Adrenal gland (tissue), 19 donors: ENCODE measurements at places on chromosomes 5 and 9. TPM values are rescaled to one million over a fixed set of nuclear protein-coding genes. Genes with fewer than 3 reads are reported as not detected.

Gene SPAG8
- total RNA-seq, result 3.4 TPM

DNA sequence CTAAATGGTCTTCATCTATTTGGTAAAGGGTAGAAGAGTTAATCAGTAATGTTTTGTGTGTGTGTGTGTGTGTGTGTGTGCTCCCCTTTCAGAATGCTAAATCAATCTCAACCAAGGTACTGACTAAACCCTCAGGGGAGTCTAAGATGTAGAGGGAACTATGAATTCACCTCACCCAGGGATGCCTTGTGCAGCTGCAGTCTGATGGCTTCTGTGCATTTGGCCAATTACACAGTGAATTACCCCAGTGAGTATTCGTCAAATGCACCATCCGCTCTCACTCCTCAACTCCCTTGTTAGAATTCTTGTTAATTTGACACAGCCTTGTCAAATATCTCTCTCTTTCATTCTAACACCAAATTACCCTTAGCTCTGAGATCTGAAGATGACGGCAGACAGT, 234.6 kb downstream of the GABRB2 start:
- no peak for DNase-seq

Gene ITGA2
- 21.9 TPM for total RNA-seq

Gene PTPN3
- total RNA-seq, result 3.0 TPM

GRCh38 chr5:164000819-164001218, 495.4 kb downstream of the MAT2B start:
- no peak for DNase-seq

- no peak for DNase-seq
Observed at GRCh38 chr9:108244686-108245085, 611.1 kb downstream of the ACTL7B start.

- no peak for DNase-seq
Observed at GRCh38 chr5:78090002-78090401, 204.5 kb downstream of the AP3B1 start.

Gene PITX1
- 3.2 TPM for total RNA-seq

DNA sequence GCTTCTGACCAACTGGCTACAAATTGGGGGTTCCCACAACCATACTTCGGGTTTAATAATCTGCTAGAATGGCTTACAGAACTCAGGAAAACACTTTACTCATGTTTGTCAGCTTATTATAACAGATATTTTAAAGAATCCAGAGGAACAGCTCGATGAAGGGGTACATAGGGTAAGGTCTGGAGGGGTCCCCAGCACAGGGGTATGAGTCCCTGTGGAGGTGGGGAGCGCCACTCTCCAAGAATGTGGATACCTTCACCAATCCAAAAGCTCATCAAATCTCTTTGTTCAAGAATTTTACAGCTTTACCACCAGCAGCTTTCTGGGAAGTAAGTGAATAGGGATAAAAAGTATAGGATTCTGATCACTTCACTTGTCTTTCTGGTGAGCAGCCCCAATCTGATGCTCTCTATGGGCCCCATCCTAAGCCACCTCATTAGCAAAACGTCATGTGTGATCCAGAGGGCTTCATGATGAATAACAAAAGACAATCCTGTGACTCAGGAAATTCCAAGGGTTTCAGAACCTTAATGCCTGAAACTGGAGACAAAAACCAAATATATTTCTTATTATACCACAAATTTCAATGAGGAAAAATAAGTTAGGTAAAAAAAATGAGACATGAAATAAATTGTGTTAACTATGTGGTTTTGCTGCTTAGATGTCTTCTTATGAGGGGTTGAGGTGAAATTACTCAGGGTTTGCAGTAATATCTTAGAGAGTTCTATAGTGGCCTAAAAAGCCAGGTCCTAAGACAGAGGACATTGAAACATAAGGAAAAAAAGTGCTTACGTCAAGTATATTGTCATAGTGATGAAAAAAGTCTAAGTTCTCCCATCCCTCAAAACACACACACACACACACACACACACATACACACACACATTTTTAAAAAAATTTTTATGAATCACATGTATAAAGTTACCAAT, 290.5 kb downstream of the ANXA1 start:
- no peak for DNase-seq

GRCh38 chr5:43802119-43802518, 199.1 kb downstream of the NNT start:
- no peak for DNase-seq

- no peak for DNase-seq
Observed at GRCh38 chr5:40436535-40437237, 243.0 kb upstream of the PTGER4 start.

DNA sequence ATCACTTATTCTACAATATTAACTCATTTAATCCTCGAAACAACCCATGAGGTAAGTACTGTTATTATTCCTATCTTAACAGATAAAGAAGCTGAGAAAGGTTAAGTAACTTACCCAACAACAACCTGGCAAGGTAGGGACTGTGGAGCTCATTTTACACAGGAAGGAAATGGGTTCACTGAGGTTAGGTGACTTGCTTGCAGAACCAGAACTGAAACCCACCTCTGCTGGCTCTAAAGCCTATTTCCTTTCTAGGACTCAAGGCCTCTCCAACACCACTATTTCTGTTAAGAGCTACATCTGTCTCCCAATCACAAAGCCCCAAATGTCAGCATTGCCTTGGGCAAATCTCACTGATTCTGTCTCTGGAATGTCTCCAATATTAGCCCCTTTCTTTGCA, 38.9 kb upstream of the IFNK start:
- DNase-seq, result no peak

Gene LHX6
- total RNA-seq, result 1.2 TPM

- no peak for DNase-seq
Observed at GRCh38 chr5:116799401-116799800, 224.8 kb upstream of the SEMA6A start.

GRCh38 chr9:109399258-109399767, 78.5 kb upstream of the EPB41L4B start:
- no peak for DNase-seq

DNA sequence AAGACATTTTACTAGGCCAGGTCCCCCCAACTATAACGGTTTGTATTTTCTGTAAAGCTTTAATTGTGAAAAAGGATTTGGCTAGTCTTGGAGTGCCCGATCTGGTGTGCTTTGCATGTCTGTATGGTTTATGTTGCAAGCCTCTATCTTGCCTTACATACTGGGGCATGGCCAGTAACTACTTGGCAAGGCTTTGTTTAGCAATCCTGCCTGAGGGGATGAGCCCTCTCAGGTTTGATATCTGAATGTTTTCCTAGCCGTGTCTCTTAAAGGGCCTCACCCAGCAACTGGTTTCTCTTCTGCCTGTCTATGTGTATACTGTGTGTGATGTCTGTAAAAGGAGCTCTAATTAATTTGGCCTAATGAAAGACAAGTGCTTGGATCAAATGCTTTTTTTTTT, 61.3 kb upstream of the SPINK5 start:
- no peak for DNase-seq

GRCh38 chr9:79661886-79662536, 90.2 kb downstream of the TLE4 start:
- DNase-seq, result no peak

DNA sequence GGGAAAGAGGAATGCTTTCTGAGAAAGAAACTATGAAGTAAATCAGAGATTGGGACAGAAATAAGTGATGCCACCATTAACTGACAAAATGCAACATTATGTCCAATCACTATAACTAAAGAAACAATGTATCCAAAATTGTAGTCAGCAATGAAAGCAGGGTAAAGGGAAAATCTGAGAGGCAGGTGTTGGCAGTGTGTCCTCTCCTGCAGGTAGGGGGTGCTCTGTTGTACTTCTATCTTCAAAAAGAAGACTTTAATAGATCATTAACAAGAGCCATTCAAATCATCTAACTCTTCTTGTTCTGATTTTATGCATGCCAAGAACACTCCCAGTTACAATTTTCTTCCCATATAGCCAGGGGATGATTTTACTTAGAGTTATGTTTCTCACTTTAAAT, 1275.7 kb downstream of the PTPRD start:
- DNase-seq, result no peak
